ENCODE measurements at places on chromosomes 7 and 10.

GRCh38 chr10:62851442-62851841 is 35.3 kb upstream of the EGR2 start:
- DNase-seq, result no peak

DNA sequence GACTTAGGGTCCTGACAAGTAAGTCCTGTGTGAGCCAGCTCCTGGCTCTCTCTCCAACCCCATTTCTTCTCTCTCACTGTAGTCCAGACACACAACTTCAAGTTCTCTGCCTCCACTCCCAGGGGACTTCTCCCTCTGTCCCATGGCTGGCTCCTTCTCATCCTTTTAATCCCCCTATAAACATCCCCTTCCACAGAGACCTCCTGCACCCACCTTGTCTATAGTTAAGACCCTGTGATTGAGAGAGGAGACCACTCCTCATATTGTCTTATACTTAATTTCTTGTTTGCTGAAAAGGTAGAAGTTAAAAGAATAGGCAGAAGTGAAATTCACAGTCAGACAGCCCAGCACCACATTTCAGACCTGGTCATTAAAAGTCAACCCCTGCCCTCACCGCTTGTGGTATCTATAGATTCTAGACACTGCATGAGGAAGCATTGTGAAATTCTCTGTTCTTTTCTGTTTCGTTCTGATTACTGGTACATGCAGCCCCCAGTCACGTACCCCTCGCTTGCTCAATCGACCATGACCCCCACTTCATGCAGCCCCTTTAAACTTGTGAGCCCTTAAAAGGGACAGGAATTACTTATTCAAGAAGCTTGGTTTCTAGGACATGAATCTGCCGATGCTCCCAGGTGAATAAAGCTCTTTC is 125.6 kb upstream of the FRMD4A start:
- no peak for DNase-seq

- DNase-seq, result no peak
Measured at GRCh38 chr10:36765782-36766414, 359.5 kb upstream of the ANKRD30A start.

GRCh38 chr7:141328290-141328689 is 222.9 kb upstream of the AGK start:
- DNase-seq, result no peak

DNA sequence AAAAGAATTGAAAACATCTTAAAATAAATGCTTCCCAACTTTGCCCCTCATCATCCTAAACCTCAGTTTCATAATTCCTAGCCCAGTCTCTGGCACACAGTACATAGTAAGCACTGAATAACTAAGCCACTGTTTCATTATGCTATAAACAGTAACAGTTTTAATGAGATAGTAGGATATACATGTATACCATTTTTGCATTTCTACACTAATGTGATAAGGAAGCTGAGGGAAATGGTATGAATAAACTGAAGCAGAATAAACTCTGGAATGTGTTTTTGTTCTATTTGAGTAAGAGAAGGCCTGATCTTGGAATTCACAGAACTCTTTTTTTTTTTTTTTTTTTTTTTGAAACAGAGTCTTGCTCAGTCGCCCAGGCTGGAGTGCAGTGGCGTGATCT is 8.8 kb downstream of the NAPEPLD start:
- no peak for DNase-seq

GRCh38 chr7:5629941-5630340 is 151.5 kb downstream of the RNF216 start:
- DNase-seq, result peak; percentile 15

GRCh38 chr7:109879287-109879828 is 1211.6 kb upstream of the LRRN3 start:
- DNase-seq, result no peak

DNA sequence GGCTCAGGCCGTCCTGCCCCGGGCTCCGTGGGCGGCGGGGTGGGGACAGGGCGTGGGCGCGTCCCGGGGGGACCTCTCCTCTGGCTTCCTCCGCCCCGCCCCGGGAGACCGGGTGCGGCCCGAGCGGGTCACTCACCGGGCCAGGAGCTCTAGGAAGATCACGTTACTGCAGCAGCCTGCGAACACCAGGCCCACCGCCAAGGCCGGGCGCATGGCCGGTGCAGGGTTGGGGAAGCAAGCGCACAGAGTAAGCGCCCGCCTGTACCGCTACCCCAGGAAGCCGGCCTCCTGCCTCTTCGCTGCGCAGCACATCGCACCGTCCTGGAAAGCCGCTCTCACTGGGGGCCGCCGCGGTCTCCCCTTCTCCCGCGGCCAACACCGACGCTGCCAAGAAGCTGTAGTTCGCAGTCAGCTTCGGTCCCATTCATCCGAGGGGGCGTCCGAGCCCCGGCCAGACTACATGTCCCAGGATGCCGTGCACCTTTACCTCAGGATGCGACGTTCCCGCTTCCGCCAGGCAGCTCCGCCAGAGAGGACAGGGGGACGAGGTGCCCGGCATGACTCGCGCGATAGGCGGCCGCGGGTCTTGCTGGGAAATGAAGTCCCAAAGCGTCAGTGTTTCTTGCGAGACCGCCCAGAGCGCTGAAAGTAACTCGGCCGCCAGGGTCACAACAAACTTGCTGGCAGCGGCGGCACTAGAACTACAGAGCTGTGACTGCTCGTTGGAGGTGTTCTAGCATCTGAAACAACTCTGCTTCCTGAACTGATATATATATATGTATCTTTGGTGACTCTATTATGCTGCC is at the start of gene SLC35B4:
Gene SLC35B4 (minus strand): TSS at position 392 of the 806 bp plus-strand sequence. CDS start 179 bp downstream, at position 213.
- peak; percentile 94 for DNase-seq

DNA sequence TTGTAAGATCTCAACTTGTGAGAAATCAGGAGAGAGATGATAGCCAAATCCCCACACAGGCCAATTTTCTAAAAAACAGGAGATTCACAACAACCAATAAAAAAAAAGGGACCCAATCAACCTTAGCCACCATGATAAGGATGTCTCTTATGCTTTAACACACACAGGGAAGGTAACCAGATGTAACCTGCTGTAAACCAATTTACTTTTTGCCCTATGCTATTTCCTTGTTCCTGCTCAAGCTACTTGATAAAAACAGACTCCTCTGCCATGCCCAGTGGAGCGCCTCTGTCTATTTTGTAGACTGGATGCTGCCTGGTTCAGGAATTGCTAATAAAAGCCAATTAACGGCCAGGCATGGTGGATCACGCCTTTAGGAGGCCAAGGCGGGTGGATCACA is 123.5 kb upstream of the NPVF start:
- DNase-seq, result no peak

DNA sequence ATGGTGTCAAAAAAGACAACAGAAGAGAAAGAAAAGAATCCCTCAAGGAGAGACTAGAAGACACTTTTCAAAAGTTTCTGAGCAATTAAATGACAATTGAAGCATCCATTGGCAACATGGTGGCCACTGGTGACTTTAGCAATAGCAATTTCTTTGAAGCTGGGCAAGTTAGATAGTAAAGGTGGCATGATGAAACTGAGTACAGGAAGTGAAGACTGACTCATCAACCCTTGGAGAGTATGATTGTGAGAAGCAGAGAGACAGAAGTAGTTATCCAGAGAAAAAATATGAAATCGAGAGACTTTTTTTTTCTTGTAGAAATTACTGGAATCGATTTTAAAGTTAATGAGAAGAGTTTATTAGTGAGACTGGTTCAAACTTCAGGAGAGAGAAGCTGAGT is 52.5 kb downstream of the DGKB start:
- DNase-seq, result no peak
